ENCODE measurements at places on chromosomes 4 and X.

DNA sequence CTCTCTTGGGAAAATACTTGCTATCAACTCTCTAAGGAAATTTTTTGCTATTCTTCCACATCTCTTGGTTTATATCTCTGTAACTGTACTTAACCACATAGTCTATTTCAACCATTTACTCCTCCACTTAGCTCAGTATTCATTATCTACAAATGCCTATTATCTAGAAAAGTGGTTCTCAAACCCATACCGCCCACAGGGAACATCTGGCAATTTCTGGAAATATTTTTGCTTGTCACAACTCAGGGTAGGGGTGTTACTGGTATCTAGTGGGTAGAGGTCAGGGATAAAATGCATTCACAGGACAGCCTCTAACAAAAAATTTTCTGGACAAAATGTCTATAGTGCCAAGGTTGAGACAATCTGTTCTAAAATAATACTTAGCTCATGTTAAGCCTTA lies 14.4 kb downstream of the ATRX start:
- DNase-seq, result no peak

DNA sequence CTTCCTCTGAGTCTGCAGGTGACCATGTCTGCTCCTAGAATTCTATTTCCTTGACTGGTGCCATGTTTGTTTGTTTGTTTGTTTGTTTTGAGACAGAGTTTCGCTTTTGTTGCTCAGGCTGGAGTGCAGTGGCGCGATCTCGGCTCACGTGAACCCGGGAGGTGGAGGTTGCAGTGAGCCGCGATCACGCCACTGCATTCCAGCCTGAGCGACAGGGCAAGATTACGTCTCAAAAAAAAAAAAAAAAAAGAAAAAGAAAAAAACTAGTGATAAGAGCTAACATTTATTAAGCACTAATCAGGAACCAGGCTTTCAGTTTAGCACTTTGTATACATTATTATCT lies 7.2 kb downstream of the SAT1 start:
- DNase-seq, result no peak

GRCh38 chrX:94288325-94288724 lies 614.3 kb downstream of the FAM133A start:
- DNase-seq, result no peak

GRCh38 chr4:1248245-1249147 lies at the start of gene CTBP1:
Gene CTBP1 (minus strand): TSS chr4:1249130. CDS start chr4:1241331, 7,799 bp downstream.
- DNase-seq, result peak; percentile 100

DNA sequence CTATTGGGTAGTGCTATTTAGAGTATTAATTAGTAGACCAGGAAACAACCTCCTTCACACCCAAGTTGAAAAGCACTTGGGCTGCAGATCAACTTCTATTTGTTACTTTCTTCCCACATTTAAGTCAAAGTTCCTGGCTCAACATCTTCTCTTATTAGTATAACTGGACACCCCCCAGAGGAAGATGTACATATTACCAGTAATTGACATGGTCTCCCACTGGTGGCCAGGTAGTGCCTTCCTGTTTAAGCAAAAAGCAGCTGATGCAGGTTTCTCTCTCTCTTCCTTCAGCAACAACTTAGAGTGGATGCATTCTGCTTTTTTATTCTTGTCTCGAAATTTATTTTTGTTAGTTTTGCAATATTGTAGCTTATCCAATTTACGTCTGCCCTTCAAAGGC lies 438.1 kb downstream of the GBA3 start:
- no peak for DNase-seq

DNA sequence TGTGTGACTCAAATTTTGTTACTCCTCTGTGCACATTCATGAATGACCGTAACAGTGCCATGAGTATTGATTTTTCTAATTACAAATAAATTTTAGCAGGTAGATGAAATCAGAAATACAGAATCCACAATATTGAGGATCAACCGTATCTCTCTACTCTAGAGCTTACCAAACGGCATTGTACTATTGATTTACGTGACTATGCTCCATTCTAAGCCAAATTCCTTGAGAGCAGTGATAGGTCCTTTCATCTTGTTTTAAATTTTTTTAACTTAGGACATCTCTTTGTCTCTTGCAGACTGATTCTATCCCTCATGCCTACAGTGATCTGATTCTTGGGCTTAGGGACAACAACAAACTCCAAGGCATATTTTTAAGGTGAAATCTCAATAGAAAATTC lies 172.3 kb upstream of the C1QTNF7 start:
- no peak for DNase-seq

- no peak for DNase-seq
These were observed 60.0 kb downstream of the SLC9B1 start for GRCh38 chr4:102959496-102959895.

DNA sequence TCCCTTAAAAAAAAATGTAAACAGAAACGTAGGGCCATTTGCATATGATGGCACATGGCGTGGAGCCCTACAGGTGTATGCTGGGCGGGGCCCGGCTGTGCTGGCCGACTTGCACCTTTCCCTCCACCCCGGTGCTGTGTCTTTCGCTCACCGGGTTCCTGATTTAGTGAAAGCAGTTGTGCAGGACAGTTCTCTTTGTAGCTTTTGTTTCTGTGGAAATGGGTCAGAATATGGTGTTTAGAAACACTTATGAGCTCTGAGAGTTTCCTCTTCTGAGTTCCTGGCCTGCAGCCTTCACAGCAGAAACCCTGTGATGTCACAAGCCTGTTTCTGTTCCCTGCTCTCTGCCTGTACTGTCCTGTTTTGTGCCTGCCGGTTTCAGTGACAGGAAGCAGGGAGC lies 22.5 kb upstream of the MSANTD1 start:
- no peak for DNase-seq

DNA sequence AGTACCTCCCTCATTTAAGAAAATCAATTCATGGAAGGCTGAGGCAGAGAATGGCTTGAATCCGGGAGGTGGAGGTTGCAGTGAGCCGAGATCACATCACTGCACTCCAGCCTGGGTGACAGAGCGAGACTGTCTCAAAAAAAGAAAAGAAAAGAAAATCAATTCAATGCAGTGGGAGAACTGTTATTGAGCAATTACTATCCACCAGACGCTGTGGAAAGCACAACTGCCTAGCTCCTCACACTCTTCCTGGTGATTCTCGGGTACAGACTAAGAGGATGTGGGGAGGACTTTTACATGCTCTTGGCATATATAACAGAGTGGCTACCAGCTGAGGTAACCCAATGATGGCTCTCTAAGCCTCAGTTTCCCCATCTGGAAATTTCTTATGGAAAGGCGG lies 2.7 kb upstream of the TMSB4X start:
- DNase-seq, result no peak

GRCh38 chr4:129543299-129543698 lies 447.3 kb downstream of the C4orf33 start:
- DNase-seq, result no peak

DNA sequence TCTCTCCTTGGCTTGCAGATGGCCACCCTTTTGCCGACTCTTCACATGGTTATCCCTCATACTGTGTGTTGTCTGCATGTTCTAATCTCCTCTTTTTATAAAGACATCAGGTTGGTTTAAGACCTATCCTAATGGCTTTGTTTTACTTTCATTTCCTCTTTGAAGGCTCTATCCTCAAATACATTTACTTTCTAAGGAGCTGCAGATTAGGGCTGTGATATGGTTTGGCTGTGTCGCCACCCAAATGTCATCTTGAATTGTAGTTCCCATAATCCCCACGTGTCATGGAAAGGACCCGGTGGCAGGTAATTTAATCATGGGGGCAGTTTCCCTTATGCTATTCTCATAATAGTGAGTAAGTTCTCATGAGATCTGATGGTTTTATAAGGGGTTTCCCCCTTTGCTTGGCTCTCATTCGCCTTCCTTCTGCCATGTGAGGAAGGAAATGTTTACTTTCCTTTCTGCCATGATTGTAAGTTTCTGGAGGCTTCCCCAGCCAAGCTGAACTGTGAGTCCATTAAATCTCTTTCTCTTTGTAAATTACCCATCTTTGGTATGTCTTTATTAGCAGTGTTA lies 204.5 kb downstream of the RELL1 start:
- no peak for DNase-seq

- DNase-seq, result peak; percentile 40
These were observed 40.6 kb downstream of the HADH start for GRCh38 chr4:108030332-108030731.

GRCh38 chr4:84232309-84233095 lies 266.6 kb downstream of the NKX6-1 start:
- DNase-seq, result no peak

DNA sequence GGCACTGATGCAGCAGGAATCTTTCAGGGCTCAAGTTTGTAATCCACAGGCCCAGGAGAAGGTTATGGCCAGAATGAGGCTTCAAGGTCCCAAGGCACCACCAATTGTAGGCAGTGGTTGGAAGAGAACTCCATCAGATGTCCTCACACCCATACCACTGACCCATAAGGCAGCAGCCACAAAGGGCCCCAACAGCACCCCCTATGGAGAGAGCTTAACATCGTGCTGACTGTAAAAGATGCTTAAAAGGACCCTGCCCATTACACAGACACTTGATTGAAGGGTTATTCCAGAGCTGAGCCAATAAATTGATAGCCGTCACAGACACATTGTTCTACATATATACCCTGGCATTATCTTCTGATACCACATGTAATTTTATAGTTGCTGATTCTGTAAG lies 113.7 kb downstream of the SOWAHB start:
- DNase-seq, result no peak

- DNase-seq, result no peak
These were observed 37.7 kb downstream of the ERVMER34-1 start for GRCh38 chr4:52713456-52713937.

DNA sequence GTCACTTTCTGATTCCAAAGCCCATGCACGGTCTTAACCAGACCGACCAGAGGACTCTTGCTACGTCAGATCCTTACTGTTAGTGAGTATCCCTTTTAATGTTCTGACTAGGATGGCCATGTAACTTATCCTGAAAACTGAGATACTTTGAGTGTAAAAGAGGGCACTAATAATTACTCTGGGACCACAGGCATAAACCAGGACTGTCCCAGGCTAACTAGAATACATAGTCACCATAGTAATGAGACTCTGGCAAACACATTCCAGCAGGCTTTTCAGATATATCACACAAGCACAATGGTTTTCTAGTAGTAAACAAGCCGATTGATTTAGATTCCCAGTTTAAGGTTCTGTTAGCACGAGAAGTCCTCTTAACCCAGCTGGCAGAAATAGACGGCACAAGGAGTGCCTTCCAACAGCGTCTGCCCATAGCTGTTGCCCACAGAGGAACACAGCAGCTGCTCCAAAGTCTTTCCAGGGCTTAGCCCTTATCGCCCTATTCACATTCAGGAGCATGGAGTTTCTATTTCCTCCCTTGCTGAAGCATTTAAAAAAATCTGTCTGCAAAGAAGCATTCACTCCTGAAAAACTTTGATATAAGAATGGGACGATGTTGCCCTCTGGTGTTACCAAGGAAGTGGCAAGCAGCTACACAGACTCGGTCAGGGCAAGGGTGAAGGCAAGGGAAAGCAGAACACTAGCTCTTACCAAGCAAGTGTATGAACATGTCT lies 92.4 kb downstream of the CXCL13 start:
- no peak for DNase-seq

DNA sequence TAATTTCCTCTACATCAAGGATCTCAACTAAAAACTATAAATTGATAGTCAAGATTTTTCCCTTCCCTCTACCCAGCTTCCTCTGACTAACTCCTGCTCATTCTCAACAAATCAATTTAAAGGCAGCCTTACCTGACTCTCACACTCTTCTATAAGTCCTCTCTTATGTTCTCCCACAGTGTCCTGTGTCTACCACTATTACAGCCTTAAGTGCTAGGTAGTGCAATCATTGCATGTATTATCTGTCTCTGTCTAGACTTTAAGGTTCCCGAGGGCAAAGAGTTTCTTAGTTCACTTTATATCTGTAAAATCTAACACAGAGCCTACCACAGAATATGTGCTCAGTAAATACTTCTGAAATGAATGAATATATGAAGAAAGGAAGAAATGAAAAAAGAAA lies 123.7 kb downstream of the BTC start:
- no peak for DNase-seq

DNA sequence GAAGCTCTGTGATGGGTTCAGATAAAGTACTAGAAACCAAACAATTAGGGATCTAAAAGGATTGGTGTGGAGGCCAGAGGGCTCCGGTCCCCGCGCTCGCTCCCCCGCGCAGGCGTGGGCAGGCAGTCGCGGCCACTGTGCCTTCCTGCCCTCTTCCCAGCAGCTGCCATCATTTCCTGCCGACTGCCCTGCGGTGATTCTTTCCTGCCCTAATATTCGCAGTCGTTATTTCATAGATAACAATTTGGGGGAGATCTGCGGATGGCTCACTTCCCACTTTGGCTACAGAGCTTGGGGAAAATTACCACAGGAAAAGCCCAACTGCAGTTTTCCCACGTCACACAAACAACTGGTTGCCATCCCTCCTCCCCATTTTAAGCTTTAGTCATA lies 2.2 kb downstream of the GRIA2 start:
- peak; percentile 65 for DNase-seq

DNA sequence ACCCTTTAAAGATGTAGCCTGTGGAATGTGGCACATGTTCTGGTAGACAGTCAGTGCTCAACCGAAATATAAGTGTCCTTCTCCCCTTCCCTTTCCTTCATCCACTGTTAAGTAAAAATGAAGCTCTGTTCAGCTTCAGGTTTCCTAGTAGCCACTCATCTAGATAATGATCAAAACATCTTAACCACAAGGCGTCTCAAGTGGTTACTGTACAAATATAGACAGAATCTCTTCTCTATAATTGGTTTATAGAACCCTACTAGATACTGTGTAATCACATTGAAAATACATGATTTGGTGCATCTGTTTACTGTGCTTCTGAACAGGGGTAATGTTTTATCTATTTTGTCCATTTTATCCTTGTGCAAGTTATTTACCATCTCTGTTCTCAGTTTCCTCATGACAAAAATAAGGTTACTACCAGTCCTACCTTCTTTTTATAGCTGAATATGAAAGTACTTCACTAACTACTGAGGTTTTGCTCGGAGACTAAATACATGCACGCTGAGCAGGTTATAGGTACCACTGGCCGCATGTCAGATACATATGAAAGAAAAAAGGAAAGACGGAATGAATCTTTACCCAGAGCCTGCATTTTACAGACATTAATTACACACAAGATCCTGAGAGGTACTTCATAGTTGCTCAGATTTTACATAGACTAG lies 20.3 kb upstream of the SLC25A4 start:
- DNase-seq, result no peak

GRCh38 chr4:107577743-107578142 lies 142.3 kb downstream of the PAPSS1 start:
- DNase-seq, result no peak

GRCh38 chr4:184669251-184669650 lies 19.7 kb downstream of the PRIMPOL start:
- DNase-seq, result no peak

GRCh38 chr4:42643685-42644084 lies 13.2 kb downstream of the ATP8A1 start:
- no peak for DNase-seq

Measured in SK-N-SH (cell line).